ENCODE measurements at places on chromosomes 1 and 21. TPM values are rescaled to one million over a fixed set of nuclear protein-coding genes. Genes with fewer than 3 reads are reported as not detected.

Gene SDC3
- total RNA-seq = 15.7 TPM

GRCh38 chr1:20486457-20487235 lies 636 bp upstream of the CAMK2N1 start:
- peak; percentile 86 for DNase-seq

DNA sequence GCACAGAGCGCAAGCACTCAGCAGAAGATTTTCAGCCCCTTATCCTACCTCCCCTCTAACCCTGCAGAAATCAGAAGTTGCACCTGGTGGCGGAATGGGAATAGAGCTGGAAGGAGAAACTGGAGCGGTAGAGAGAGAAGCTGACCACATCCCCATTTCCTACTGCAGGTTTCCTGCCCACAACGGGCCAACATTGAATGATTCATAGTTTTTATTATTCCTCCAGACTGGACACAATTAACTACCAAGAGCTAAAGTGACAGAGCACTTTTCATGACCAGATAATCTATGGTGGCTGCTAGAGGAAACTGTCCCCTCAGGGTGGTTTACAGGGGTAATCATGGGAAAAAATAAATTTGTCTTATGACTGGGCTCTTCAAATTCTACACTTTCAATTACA lies 21.3 kb upstream of the LRRC8D start:
- DNase-seq = no peak

Gene DARS2
- 13.7 TPM for total RNA-seq

- DNase-seq = no peak
Observed at GRCh38 chr1:201053155-201053860, 29.8 kb upstream of the KIF21B start.

DNA sequence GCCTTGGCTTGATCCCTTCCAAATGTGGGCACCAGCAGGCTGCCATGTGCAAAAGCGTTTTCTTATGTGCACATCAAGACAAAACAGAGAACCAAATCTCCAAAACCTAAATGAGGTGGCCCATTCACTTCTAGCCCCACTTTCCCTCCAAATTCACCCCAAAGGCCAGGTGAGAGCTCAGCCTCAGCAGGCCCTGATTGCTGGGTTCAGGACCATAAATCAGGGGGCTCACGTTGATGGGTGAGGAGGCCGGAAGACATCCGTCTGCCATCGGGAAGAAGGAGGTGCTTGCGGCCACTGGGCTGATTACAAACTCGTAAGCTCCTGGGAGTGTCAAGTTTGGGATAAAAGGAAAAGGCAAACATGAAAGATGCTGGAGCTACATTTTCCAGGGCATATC lies 86.7 kb upstream of the CLDN14 start:
- DNase-seq = no peak

DNA sequence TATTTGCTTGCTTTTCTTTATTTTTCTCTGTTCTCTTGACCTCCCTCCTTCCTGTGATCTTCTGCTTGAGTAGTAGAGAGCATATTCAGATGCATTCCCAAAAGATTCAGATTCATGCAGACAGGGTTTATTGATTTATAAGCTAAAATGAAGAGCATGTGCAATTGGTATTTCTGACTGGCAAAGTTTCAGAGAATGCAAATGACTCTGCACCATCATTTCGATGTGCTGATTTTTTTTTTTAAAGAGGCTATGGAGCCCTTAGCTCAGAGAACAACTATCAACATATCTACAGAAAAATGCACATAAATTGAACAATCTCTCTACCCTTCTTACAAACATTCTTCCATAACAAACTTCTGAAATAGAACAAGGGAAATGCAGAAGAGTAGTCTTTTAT lies 312.0 kb downstream of the VAV3 start:
- DNase-seq = no peak

GRCh38 chr1:23639460-23640095 lies 52.0 kb upstream of the RPL11 start:
- DNase-seq = no peak

DNA sequence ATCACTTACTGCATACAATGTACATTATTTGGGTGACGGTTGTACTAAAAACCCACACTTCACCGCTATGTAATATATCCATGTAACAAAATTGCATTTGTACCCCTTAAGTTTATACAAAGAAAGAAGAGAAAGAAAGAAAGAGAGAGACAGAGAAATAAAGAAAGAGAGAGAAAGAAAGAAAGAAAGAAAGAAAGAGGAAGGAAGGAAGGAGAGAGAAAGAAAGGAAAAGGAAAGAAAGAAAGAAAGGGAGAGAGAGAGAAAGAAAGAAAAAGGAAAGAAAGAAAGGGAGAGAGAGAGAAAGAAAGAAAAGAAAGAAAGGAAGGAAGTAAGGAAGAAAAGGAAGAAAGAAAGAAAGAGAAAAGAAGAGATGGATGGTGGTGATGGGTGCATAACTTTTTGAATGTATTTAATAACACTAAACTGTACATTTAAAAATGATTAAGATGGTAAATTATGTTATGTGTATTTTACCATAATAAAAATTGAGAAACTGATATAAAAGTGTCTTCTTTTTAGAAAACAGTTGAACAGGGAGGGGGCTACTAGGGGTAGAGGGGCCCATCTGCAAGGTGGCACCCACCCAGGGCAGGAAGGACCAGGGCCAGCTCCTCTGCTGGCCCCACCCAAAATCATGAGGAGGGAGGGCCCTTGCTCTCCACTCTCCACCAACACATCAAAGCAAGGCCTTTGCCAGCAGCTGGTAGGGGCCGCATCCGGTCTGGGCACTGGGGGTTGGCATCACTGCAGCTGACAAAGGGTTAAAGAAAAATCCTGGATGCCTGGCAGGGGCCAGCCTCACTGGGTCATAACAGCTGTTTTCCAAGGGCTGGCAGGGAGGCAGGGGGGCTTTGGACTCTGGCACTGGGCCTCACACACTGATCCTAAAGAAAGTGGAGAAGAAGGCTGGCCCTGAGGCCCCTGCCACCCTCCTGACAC lies 153.9 kb upstream of the EDN2 start:
- no peak for DNase-seq

- no peak for DNase-seq
Observed at GRCh38 chr1:116735246-116735645, 19.0 kb upstream of the CD2 start.

DNA sequence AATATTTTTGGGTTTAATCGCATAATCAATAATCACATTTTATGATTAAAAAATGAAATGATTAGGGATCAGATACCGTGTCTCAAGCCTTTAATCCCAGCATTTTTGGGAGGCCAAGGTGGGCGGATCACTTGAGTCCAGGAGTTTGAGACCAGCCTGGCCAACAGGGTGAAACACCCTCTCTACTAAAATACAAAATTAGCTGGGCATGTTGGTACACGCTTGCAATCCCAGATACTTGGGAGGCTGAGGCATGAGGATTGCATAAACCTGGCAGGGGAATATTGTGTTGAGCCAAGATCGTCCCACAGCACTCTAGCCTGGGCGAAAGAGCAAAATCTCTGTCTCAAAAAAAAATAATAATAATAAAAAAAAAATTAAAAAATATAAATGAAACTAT lies 1581.4 kb downstream of the KCNT2 start:
- no peak for DNase-seq

- no peak for DNase-seq
Observed at GRCh38 chr1:154087574-154087973, 67.3 kb downstream of the NUP210L start.

Gene ANKRD34A
- 0.45 TPM for total RNA-seq

- no peak for DNase-seq
Observed at GRCh38 chr1:8170059-8170835, 144.1 kb upstream of the ERRFI1 start.

- peak; percentile 80 for DNase-seq
Observed at GRCh38 chr1:225882694-225883615, 775 bp upstream of the TMEM63A start.

Gene HP1BP3
- total RNA-seq = 294 TPM

Gene RHD
- not detected for total RNA-seq

- no peak for DNase-seq
Observed at GRCh38 chr1:160800645-160801408, 4.9 kb downstream of the LY9 start.

GRCh38 chr1:184036517-184036949 lies 995 bp downstream of the COLGALT2 start:
- DNase-seq = peak; percentile 60

Gene TCHH
- total RNA-seq = 55.8 TPM

DNA sequence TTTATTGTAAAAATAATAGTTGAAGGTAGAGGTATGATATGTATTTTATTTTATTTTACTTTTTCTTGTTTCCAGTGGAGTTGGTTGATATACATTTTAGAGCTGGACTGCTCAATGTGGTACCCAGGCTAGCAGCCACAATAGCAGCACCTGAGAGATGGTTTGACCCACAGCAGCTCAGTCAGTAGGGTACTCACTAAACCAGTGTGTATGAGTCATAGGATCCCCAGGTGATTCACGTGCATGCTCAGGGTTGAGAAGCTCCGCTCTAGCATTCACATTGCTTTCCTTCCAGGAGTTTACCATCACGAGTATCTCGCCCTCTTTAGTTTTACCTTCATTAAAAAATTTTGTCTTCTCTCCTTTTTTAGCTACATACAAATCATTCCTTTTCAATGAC lies 96.0 kb upstream of the PAXBP1 start:
- no peak for DNase-seq

DNA sequence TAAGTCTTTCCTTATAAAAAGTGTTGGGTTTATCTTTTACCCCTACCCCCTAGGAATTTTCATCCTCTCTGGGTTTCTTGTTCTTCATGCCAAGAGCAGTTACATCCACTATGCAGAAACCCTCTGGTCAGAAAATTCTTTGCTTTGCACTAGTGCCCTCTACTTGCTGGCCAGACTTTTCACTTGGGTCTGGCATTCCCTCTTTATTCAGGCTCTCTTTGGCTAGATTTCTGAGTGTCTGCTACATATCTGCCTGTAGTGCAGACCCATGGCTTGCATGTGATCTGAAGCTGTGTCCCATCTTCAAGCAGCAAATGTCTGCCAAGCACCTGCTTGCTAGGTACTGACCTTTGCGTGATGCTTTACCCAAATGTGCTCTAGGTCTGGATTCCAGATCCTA lies 237.0 kb downstream of the GPATCH2 start:
- no peak for DNase-seq

DNA sequence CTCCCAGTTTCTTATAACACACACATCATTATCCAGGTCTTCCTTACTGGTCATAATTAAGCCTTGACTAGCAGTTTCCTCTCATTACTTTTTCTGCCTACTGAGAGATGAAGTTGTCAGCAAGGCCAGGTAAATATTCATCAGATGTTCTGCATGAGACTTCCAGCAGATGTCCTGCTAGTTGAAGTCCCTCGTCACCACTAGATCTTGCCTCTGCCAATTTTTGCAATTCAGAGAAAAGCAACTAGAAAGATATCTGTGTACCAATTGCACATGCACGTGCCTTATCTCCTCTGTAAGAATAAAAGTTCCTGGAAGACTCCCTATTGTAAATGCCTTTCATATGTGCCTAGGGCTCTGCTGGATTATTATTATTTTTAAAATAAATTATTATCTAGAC lies 18.3 kb downstream of the ACKR1 start:
- DNase-seq = no peak

DNA sequence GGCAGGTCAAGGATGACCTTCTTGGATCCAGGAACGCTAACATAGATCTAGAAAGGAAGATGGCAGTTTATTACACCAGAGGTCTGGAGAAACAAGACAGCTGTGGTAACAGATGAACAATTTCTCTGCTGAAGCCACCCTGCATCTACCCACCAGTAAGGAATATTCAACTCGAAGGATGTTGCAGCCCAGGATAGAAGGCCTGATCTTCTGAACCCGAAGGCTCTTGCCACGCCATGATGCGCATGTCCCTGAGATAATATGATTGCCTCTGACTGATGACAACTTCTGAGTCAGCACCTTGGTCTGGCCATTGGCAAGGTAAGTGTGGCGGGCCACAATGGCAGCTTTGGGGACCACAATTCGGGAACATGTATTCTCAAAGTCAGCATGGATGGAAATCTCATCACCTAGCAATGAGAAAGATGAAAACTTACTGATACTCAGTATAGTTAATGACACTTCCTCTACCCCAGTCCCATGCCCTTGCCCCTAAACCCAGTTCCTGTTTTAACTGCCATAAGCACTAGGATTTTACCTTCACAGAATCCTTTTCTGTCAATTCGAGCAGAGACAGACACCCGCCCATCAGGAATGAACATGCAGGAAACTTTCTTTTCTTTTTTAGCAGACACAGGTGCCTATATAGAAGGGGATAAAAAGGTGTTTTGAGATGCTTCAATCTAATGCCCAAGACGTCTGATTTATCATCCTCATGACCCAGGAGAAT lies 1.8 kb downstream of the TXNIP start:
- no peak for DNase-seq

Gene RAB3B
- 5.0 TPM for total RNA-seq

Gene OR2W3
- total RNA-seq = not detected

DNA sequence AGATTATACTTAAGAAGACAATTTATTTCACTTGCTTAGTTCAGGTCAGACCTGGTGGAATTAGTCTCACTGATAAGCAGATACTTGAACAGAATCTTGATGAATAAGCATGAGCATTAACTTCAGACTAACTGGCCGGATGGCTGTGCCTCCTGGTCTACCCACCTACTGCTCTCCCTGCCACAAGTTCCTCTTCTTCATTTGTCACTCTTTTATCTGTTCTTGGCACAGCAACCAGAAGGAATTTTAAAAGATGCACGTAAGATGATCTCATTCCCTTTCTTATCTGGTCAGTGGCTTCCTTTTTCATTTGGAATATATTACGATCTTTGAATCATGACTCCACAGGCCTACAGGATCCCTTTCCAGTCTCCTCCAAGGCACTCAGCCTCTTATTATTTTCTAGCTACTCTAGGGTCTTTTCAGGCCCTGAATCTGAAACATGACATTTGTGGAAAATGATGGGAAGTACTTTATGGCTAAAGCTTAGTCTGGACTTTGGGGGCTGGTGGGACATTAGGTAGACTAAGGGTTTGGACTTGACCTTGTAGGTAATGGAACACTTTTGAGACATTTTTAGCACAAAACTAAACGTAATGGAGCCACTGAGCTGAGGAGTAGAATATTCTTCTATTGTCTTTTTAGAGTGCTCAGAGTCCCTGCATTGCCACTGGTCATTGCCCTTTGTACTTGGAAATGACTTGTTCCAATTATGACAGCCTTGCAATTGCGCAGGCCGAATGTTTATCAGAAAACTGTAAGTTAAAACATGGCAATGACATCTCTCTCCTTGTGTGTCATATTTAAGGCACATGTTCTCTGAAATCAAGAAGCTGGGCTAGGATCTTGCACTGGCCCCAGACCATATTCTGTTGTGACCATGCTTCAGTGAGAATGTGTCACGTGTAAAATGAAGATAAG lies 16.0 kb downstream of the ST6GALNAC3 start:
- DNase-seq = no peak

GRCh38 chr1:18868801-18869424 lies 9.5 kb upstream of the TAS1R2 start:
- no peak for DNase-seq

DNA sequence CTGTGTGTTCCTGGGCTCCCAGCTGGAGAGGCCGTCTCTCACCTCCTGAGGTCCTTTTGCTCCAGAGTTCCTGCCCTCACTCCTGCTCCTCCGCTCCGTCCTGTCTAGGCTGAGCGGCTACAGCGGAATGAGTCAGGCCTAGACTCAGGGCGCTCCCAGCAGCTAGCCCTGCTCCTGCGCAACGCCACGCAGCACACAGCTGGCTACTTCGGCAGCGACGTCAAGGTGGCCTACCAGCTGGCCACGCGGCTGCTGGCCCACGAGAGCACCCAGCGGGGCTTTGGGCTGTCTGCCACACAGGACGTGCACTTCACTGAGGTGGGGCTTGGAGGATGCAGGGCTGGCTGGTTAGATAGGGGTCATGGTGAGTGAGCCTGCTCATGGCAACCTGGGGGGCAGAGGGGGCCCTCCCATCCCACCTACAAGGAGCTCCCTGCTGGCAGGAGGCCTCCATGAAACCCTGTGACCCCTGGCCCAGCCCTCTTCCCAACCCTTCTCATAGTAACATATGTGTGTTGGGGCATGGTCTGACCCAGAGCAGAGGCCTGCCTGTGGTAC lies 15.1 kb downstream of the PSRC1 start:
- no peak for DNase-seq

Gene ALPL
- 5.6 TPM for total RNA-seq
